T-helper 1 cell (primary cell): ENCODE measurements at places on chromosomes 1 and 21.

- no peak for DNase-seq
Observed at GRCh38 chr1:76830373-76830772, 36.9 kb upstream of the ST6GALNAC5 start.

GRCh38 chr21:38293113-38293512 lies 36.3 kb downstream of the KCNJ15 start:
- DNase-seq = no peak

- peak; percentile 93 for DNase-seq
Observed at GRCh38 chr21:31659536-31660258, at the start of gene SOD1. TSS of gene SOD1 (plus strand) at chr21:31659693. CDS start at chr21:31659770, 77 bp downstream.

DNA sequence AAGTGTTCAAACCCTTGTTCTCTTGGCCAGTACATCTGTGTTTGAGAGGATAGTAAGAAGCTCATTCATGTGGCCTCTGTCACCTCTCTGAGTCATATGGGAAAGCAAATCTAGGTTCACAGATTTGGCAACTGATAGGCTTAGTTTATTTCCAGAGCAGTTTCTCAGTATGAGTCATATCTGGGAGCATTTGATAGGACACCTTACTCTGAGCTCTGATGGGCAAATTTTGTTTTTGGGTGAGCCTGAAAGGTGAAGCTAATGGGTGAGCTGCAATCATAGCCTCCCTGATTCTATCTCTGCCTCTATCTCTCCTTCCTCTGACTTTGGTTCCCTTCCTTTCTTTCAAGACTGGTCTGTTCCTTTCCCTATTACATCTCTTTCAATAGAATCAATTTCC lies 134.4 kb downstream of the S1PR1 start:
- DNase-seq = no peak

- DNase-seq = no peak
Observed at GRCh38 chr1:183687546-183688304, 34.6 kb upstream of the APOBEC4 start.

- no peak for DNase-seq
Observed at GRCh38 chr1:187477103-187477502, 648.4 kb downstream of the PLA2G4A start.

- no peak for DNase-seq
Observed at GRCh38 chr1:229461032-229461668, 27.3 kb upstream of the ACTA1 start.

GRCh38 chr1:110918016-110918415 lies 45.1 kb downstream of the CD53 start:
- no peak for DNase-seq

GRCh38 chr1:112387807-112388206 lies 8.2 kb upstream of the CTTNBP2NL start:
- DNase-seq = no peak

DNA sequence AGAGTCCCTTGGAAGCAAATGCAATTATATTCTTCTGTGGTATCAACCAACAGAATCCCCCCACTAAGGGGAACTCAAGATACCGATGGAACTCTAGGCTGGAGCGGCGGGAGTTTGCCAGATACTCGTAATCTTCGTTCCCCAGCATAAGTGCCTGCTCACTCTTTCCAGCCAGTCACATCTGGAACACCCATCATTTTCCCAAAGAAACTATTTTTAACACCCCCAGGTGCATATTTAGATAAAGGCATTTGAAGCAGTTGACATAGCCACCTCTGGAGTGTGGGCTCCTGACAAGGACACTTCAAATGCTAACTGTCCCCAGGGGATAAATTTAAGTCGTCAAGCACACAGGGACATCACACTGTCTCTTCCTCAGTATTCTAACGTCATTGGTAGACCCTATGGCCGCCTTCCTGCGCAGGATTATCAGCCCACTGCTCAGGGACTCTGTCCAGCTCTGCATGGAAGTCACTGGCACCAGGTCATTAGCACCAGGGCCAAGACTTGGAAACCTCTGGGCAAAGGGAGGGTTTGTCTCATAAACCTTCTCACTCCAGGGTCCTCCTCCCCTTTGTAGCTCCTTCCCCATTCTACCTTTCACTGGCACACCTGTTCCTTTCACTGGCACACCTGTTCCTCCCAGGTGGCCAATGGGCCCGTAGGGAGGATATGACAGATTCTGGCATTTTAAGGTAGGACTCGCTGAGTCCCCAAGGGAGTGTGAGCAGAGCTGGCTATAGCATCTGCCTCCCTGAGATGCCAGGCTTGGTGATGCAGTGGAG lies 48.8 kb downstream of the H3-3A start:
- no peak for DNase-seq

DNA sequence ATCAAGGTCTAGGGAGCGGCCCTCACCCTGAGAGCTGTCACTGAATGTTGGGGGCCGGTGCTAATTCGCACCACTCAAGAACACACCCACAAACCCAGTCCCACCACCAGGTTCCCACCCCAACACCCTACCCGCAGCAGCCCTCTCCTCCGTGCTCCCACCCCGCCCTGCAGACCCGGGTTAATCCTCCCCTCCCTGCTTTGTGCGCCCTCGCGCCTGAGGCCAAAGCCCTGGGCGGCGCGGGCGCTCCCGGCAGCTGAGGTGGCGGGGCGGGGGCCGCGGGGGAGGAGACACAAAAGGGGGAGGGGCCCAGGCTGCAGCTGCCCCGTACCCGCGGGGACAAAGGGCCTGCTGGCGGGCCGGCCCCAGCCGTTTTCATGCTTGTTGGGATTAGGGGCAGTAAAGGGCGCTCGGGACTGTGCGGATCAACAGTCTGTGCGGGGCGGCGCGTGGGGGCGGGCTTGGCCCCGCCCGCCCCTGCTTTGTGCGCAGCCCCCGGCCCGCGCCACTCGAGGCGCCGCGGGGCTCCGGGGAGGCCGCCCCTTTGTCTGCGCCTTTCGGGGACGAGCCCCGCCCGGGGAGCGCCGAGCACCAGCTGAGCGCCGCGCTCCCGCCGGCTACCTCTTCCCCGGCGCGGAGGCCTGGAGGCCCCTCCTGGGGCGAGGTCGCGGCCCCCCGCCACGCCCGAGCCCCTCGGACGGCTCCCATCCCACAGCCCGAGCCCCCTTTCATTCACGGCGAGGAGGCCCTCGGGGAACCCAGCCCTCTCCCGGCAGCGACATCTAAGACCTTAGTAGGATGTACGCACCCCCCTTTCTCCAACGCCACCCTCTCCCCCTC lies 10.9 kb downstream of the C1orf216 start:
- peak; percentile 24 for DNase-seq

DNA sequence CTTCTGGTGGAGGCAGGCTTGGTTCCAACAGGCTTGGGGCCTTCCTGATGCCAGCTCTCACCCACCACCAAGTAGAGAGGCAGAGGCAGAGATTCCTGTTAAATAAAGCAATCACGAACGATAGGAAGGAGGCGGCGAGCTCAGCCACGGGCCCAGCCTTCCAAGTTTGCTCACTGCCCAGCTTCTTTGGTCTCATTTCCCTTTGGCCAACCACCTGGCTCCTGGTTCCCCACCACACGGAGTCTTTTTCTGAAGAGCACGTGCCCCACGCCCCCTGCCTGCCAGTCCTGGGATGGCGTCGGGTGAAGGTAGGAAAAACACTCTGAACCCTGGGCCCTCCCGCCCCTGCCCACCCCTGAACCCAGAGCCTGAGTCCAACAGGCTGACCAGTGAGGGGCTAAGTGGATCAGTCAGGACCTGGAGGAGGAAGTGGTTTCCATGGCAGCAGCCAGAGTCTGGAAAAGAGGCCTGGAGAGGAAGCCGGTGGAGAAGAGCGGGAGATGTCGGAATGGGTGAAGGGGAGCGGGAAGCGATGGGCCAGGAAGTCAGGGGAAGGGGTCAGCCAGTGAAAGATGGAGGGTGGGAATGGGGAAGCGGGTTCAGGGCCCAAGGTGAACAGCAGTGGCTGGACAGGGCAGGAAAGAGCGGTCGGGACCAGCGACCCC lies 158.2 kb upstream of the KLHDC7A start:
- no peak for DNase-seq

- DNase-seq = no peak
Observed at GRCh38 chr1:22613572-22613918, 22.9 kb upstream of the C1QA start.

DNA sequence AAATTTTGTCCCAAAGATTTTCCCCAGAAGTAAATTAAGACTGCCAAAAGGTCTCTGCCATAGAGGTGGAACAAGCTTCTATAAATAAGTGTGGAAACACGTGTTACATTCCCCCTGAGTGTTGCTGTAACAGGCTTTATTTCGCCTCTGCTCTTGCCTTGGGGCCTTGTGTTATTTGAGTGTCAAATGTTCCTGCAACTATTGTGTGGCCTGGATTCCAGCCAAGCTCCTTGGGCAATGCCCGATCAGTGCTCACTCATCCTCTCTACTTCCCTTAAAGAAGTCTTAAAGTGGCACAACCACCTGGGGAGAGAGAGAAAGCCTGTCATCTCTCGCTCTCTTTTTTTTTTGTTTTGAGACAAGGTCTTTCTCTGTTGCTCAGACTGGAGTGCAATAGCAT lies 156.7 kb downstream of the NR5A2 start:
- DNase-seq = no peak

- no peak for DNase-seq
Observed at GRCh38 chr1:64572222-64572900, 102.4 kb downstream of the CACHD1 start.

GRCh38 chr1:222042120-222042519 lies 300.2 kb upstream of the DUSP10 start:
- DNase-seq = no peak

- DNase-seq = no peak
Observed at GRCh38 chr21:27691516-27691915, 724.6 kb upstream of the ADAMTS5 start.

- DNase-seq = no peak
Observed at GRCh38 chr1:237303929-237304328, 261.9 kb downstream of the RYR2 start.

- DNase-seq = no peak
Observed at GRCh38 chr1:216045400-216045799, 377.8 kb downstream of the USH2A start.

DNA sequence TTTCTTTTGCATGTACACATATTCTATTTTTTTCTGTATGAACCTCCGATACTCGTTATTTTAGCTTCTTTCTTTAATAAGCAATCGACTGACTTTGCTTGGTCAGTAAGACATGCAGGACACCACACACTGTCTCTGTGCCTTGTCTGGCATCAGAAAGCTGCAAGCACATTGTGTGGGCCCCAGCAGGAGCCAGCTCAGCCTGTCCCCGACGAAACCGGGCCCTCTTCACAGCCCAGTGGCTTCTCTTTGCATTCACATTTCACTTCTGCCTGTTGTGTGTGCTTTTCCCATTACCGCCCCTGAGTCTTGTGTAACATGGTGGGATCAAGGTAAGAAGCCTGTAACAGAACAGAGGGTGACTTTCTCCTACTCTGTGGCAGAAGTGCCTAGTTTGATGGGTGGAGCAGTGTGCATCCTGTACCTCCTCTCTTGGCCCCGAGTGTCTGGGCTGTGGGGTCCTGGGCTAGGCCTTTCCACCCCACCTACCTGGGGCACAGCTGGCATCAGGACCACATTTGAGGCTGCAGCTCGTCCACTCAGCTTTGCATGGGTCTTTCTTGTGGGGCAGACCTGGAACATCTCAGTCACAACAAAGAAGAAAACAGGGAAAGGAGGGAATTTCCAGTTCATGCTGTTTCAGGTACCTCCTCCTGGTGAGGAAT lies 118.9 kb upstream of the COL6A1 start:
- no peak for DNase-seq

- no peak for DNase-seq
Observed at GRCh38 chr21:30620080-30620479, 347 bp upstream of the KRTAP20-4 start.

GRCh38 chr1:41842993-41843755 lies 75.5 kb downstream of the HIVEP3 start:
- no peak for DNase-seq

- no peak for DNase-seq
Observed at GRCh38 chr1:96519851-96520578, 201.6 kb upstream of the PTBP2 start.

DNA sequence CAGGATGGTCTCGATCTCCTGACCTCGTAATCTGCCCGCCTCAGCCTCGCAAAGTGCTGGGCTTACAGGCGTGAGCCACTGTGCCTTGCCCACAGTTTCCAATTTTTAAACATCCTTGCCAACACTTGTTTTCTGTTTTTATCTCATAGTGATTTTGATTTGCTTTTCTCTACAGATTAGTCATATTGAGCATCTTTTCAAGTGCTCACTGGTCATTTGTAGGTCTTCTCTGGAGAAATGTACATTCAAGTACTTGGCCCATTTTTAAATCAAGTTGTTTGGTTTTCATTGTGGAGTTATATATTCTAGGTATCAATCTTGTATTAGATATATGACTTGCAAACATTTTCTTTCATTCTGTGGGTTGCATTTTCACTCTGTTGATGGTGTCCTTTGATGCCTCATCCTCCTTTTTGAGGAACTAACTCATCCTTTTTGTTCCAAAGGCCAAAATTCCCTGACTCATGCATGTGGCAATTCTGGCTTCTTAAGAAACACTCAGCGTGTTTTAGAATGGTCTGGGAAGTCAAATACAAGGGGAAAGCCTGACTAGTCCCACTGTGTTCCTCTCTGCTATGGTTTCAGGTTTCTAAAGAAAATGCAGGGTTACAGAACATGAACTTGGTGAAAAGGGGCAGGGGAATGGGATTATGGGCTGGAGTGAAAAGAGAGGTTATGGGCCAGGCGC lies 37.3 kb downstream of the PTAFR start:
- no peak for DNase-seq

DNA sequence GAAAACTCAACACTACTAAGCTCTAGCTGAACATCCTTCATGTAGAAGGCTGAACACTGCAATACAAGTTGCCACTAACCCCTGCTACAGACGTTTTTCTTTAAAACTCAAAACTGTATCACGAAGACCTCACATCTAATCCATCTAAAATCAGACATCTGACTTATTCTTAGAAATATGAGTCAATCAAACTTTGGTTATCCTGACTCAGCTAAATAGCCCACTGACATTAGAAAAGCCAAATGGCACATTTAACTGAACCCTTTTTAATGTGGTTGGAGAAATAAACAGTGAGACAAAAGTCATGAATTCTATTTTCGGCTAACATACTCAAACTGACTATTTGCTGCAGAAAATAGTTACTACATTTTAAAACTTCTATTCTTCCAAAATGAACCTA lies 35.6 kb downstream of the WLS start:
- DNase-seq = no peak

GRCh38 chr1:154972213-154972516 lies 1.6 kb upstream of the SHC1 start:
- no peak for DNase-seq

- no peak for DNase-seq
Observed at GRCh38 chr1:50979937-50980336, 9.9 kb downstream of the CDKN2C start.

GRCh38 chr1:192506741-192507155 lies 68.8 kb upstream of the RGS1 start:
- DNase-seq = no peak

DNA sequence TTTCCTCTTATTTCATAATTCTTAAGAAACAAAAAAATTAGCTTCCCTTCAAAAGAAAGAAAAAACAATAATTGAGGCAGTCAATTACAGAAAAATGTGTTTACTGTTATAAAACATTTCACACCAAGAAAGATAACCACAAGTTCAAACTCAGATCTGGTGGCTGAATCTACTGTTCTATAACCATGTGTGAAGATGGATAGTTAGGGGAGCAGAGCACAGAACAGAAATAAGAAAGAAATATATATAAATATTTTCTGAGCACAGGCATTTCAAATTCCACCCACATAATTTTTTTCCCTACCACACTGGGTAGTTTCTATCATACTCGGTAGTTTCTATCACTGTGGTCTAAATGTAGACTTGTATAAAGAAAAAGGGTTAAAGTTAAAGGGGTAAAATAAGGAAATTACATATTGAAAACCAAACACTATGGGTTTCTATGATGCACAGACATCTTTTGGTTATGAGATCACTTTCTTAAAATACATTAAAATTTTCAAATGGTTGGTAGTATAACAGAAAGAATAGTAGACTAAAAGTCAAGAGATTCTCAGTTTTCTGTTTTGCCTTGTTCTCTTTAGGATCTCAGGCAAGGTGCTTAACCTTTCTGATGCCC lies 10.8 kb downstream of the LYST start:
- no peak for DNase-seq
